ENCODE measurements at places on chromosomes 7 and 10.
A peak's percentile ranks its signal among the peaks of the same experiment; 100 is the strongest.

DNA sequence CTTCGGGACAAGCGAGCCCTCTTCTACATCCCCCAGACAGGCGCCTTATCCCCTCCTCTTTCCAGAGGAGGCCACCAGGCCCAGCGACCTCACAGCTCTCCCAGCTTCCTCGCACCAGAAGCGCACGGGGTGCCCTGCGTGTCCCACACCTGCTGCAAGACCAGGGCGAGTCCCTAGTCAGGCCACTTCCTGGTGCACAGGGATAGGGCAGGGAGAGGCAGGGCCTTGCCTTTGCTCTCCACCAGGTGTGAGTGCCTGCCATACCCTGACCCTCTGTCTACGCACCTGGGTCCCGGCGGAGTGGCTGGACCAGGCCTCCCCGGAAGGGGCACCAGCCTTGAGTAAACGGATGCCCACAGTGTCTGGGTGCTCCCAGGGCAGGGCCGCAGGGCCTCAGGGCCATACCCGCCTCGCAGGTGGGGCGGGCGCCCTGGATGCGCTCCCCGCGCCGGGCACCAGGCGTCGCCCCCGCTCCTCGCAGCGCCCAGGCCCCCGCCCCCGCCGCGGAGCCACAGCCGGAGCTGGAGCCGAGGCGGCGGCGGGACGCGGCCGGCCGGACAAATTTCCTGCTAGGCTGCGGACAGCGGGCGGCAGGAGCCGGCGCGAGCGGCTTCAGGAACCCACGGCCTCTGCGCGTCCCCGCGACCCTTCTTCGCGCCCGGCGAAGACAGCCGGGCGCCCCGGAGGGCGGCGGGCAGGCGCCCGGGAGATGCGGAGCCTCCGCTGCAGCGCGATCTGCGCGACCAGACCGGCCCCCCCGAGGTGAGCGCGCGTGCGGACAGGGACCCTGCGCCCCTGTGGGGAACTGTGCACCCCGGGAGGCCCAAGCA lies at the start of gene PTPRE:
Gene PTPRE, plus strand, starts transcription at position 556 of the 830 bp plus-strand sequence. CDS start 133,779 bp downstream, outside the sequence.
- DNase-seq: no peak

DNA sequence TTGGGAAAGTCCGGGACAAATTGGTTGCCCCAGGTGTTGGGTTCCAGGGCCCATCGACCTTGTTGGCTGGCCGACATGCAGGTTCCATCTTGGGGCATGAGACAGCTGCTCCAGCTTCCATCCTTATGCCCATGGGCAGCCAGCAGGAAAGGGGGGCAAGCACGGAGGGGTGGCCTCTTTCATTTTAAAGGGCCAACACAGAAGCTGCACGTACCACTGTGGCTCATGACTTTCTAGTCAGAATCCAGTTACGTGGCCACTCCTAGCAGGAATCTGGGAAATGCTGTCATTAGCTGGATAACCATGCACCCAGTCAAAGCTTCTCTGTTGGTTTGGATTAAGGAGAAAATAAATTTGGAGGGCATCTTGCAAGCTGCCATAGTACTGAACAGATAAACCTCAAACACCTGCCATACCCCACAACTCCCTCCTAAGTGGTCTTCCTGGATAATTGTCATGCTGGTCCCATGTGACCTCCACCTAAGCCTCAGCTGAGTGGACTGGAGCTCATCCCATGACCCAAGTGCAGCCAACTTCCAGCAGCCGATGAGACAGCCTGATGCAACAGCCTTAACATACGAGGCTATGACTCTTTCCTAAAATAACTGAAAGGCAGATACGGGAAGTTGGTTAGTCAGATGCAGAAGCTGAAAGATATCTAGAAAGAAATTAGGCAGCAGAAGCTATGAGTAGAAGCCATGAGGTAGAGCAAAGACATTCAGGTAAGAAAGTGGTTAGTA lies 21.4 kb upstream of the GSDME start:
- DNase-seq: no peak

DNA sequence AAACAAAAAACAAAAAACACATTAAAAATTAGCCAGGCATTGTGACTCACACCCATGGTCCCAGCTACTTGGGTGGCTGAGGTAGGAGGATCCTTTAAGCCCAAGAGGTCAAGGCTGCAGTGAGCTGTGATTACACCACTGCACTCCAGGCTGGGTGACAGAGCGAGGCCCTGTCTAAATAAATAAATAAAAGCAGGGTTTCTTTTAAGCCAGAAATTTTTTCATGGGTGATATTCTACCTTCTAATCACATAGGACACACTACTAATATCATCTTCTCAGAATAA lies 14.2 kb upstream of the SVIL start:
- no peak for DNase-seq

- peak; percentile 10 for DNase-seq
Measured at GRCh38 chr10:58064714-58065528, 202.8 kb downstream of the IPMK start.

GRCh38 chr7:919924-920341 lies 34.5 kb downstream of the ADAP1 start:
- no peak for DNase-seq

DNA sequence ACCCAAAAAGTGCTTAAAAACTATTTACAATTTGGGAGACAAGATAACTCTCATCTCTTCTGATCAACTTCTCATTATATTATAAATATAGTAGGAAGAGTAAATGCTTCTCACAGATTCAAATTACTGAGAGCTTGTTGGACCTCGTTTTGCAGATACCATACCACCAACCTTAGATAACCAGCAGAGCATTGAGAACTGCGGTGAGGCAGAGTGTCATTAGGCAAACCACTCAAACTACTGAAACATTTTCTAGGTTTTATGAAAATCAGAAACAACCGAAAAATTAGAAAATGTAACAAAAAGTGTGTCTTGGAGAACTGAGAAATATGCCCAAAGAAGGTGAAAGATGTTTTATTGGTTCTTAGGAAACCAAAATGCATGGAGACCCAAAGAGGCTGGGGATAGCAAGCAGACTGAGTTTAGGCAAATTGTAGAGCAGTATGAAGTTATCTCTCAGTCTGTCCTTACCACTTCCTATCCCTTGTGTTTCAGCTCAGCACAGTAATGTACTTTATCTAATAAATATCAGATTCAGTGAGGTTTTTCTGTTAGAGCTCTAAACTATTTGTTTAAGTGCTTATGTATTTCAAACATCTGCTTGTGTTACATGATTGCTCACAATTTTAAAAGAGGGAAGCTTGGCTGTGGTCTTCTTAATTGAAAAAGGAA lies 77.9 kb downstream of the HECTD2 start:
- no peak for DNase-seq

GRCh38 chr7:30146127-30146612 lies 11.4 kb downstream of the MTURN start:
- no peak for DNase-seq

DNA sequence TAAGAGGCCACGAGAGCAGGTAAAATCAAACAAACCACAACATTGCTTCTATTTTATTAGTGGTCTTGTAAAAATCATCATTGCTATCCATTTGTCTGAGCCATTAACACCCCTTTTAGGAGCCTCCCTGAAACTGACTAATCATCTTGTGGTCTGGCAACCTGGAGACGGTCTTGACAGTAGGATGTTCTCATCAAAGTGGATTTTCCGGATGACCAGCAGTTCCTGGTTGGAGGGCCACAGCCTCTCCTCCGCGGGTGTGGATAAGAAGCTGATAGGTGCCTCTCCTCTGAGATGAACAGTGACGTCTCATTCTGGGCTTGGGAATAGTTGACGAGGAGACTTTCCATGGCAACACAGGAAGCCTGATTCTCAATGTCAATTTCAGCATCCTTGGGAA lies 490.7 kb downstream of the TYW1 start:
- no peak for DNase-seq

GRCh38 chr7:33400214-33400538 lies 270.8 kb downstream of the BBS9 start:
- peak; percentile 15 for DNase-seq

- no peak for DNase-seq
Measured at GRCh38 chr10:118754229-118754555, 578 bp downstream of the CACUL1 start.

DNA sequence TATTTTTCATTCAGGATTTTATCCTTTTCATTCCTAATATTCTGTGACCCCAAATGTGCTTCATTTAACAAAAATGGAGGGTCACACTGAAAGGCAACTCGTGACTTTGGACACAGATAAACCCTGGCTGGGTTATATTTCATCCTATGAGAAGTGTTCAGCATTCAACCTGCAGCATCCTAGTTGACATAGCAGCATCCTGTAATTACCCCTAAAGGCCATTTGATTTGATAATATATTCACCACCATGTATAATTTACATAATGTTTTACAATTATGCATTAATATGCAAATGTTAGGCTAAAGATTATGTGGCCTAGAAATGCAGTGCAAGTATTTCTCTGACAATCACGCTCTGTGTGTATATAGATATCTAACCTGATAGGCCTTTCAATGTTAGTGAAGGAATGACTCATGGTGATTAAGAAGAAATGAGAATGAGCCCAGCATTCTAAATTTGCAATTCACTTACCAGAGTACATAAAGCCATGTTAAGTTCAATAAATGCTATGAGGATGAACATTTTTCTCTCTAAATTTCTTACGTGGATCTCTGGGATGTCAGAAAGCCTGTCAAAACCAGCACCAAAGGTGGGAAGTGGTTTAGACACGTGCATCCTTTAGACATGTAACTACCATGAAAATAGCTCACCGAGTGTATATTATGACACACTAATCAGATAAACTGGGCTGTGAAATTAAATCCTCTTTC lies 337.7 kb upstream of the AOAH start:
- DNase-seq: no peak

GRCh38 chr10:131697476-131698128 lies 203.2 kb upstream of the PPP2R2D start:
- DNase-seq: no peak

- no peak for DNase-seq
Measured at GRCh38 chr10:54576541-54576940, 224.5 kb downstream of the PCDH15 start.

DNA sequence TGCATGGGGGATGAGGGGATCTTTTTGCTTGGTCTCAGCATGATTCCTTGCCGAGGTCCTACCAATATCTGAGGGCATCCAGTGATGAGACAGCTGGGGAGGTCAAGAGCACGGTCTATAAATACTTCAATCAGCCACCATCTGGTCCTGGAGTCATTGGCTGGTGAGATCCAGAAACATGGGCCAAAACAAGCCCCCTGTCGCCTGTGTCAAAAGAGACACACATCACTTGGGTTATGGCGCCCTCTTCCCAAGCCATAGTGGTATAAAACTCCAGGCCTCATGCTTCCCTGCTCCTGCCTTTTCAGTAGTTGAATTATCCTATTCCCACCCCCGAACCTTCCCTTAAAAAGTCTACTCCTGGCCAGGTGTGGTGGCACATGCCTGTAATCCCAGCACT lies 60.9 kb downstream of the SLC35B4 start:
- no peak for DNase-seq

DNA sequence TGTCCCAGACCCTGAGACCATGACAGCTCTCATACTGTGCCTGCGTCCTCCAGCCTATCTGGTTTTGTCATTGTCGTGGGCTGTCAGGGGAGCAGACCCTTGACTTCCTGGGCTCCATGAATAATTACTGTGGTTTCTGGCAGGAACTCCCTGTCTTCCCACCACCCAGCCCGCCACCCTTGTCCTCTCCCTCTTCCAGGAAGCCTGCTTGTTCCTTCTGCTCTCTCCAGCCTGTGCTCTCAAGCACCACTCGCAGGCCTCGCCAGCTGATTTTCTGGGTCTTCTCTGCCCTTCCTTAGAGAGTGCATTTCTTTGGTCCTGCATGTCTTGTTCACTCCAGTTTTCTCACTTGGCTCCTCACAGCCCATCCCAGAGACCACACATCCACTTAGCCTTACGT lies 224.5 kb upstream of the INHBA start:
- no peak for DNase-seq

DNA sequence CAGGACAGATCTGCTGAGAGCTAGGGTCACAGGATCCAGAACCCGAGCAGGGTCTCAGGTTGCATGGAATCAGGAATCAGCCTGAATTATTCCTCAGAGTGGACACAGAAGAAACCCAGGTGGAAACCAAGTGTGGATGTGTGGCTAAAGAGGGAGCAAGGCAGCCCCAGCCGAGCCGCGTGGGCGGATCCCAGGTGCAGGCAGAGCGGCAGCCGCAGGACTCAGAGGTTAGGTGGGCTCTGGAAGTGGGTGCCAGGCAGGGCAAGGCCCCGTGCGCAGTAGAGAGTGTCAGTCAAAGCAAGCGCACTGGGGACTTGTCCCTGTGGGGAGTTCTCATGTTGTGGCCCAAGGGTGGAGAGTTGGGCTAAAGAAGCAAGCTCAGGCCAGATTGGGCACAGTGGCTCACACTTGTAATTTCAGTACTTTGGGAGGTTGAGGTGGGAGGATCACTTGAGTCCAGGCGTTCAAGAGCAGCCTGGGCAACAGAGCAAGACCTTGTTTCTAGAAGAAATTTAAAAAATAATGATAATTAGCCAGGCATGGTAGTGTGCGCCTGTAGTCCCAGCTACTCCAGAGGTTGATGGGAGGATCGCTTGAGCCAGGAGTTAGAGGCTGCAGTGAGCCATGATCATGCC lies 125.9 kb downstream of the CUL2 start:
- DNase-seq: no peak

DNA sequence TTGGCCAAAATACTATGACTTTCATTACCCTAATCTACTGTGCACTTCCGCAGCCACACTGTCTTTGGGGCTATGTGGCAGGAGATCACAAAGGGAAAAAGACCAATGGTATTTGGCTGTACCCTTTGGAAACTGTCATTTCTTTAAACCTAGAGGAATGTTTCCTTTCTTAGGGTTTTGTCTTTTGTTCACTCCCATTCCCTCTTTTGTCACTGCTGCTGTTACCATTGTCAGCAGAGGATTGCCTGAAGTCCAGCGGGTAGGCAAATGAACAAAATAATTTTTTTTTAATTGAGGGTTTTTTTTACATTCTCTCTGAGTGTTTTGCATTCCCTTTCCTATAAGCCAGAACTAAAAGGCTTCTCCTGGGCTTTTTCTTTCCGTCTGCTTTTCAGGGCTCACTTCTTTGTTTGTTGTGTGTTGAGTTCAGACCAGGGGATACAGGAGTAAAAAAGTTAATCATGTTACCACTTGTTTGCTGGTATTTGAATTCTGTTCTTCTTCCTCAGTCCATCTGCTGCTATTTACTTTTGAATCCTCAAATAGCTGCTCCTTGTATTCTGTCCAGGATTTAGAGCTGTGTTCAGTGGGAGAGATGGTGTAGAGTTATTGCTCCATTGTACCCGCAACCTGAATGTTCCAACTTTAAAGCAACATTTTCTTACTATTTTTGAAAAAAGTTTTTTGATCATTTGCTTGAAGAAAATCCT lies 374.6 kb downstream of the SUGCT start:
- no peak for DNase-seq

- no peak for DNase-seq
Measured at GRCh38 chr10:97865488-97865887, 15.8 kb downstream of the GOLGA7B start.

- no peak for DNase-seq
Measured at GRCh38 chr10:44384601-44385025, 284 bp downstream of the CXCL12 start.

GRCh38 chr10:129811208-129811607 lies 152.9 kb downstream of the EBF3 start:
- no peak for DNase-seq

Measured in NCI-H1930 (cell line).